MG63 (cell line): ENCODE measurements at places on chromosomes 2 and 18.
A peak's percentile ranks its signal among the peaks of the same experiment; 100 is the strongest.

DNA sequence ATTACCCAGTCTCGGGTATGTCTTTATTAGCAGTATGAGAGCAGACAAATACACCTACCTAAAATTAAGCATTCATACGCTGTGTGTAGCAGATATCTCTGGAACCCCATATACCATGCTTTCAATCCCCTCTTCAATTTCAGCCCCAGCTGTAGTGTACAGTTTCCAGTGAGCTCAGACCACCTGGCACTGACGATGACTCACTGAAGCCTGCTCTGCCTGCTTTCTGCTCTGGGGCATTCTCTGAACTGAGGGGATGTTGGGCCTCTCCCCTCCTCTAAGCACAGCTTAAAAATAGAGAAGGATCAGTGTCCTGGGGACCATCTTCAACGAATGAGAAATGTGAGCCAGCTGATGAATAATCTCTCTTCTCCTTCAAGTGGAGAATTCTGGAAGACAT lies 8.7 kb upstream of the CCL20 start:
- DNase-seq: peak; percentile 15

DNA sequence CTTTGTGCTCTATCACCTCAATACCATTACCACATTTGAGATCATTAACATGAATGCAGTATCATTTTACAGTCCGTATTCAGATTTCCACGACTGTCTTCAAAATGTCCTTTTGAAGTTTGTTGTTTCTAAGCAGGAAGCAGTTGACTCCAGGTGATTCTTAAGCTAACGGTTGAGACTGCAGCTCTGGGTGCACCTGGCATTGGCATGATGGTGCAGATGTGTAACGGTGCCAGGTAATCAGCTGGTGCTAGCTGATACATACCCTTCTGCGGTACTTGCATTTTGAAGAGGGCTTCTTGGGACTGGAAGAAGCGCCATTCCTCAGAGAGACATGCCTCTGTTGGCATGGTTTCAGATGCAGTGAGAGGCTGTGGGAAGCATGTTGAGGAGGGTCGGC lies 19.5 kb downstream of the SIGLEC15 start:
- no peak for DNase-seq

DNA sequence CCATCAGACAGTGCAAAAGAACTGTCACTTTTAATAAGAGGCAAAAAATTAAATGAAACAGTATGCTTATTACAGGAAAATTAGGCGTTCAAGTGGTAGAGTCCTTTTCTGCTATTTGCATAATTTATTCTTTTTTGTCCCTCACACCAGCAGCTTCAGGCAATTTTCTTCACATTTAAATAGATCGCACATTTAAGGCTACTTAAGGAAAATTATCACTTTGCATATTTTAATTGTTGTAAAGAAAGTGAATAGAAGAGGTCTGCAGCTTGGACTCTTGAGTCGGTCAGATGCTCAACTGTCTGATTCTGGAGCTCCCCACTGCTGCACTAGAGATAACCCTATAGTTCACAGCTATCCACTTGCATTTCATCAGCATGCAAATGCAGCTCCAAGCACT lies 141.3 kb downstream of the FIGN start:
- no peak for DNase-seq

- no peak for DNase-seq
These were observed 17.2 kb downstream of the GPC1 start for GRCh38 chr2:240452462-240453256.

DNA sequence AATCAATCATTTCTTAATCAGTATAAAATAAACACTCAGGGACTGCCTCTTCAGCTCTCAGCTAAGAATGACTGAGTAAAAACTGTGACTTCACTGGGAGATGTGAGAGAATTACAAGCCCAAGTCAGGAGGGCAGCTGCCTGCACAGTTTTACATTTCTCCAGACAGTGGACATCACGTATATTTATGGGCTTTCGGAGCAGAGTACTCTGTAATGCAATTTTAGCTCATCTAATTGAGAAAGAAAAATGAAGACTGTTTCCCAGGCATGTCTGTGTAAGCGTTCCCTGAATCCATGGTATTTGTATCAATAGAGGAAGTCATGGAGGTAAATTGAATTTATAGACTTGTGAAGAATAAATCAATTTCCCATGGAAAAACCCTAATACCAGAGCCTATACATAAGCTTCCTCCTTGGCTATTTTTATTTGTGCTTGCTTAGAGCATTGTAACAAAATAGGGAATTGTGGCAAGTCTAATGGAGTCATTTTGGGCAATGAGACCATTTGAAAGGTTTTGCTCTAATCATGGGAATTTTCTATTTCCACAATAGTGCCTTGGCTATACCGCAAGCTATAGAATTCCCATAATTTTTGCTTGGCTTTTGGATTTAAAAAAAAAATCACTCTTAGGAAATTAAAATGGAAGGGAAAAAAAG lies 87.2 kb downstream of the SLC5A7 start:
- DNase-seq: no peak

- no peak for DNase-seq
These were observed 28.9 kb downstream of the MGAT5 start for GRCh38 chr2:134282629-134283400.

DNA sequence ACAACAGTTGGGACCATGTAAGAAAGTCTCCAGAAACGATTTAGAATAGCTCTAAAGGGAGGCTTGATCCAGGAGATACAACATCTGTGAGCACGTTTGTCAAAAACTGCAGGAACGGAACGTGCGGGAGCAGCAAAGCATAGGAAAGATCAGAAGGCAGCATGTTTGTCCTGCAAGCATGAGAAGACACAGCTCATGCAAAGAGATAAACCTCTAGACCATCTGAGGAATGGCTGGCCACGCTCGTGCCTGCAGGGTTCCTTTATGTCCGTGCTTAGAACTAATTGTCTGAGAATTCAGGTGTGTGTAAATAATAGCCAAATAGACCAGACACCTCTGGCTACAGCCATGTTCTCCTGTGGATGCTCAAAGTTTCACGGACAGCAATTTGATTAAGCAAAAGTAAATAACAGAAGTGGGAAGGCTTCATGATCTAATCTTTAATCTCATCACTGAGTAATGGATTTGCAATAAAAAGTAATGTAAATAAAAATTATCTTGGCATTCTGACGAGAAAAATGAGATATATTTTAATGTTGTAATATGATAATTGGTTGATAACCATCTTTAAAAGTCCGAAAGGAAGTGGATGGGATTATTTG lies 534.8 kb upstream of the CDH7 start:
- DNase-seq: no peak

DNA sequence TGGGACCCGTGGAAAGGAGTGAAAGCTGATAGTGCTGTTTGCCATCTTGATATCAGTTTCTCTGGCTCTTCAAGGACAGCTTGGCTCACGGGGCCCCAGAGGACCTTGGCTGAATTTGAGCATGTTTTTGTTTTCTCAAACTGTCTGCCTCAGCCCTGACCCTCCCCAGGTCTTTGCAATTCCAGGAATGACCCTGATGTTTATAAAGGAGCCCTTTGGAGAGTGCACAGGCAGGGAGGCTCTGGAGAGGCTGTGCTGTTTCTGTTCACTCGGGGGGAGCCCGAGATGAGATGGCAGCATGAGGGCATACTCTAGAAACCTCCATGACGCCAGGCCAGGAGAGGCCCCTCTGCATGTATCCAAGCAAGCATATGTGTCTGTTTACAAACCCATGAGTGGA lies 16.4 kb downstream of the IGFBP2 start:
- no peak for DNase-seq

DNA sequence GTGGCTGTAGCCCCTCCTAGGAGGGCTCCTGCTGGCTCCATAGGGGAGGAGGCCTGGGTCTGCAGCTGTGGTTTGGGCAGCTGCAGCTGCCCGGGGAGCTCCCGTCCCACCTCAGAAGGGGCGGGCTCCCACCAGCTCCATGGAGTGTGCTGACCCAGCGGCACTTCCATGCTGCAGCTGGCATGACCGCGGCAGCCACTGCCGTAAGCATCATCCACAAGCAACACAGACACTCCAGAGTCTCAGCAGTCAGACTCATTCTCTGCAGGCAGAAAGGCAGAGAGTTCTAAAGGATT lies 660.1 kb upstream of the RAB6C start:
- DNase-seq: no peak

DNA sequence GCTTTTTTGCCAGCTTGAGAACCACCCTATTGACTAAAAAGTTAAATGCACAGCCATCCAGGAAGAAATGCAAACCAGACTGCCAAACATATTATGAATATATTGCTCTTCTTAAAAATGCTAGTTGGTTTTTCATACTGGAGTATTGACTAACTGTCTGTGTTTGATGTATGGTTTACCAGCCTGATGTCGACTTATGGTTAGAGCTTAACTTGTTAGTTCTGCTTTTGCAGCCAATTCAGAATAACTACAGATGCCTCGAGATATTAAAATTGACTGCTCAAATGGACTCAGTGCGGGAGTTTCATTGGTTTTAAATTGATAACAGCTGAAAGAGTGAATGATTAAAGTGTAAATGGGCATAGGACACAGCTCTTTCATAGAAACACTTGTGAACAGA lies 369.8 kb downstream of the ARHGAP15 start:
- DNase-seq: no peak

DNA sequence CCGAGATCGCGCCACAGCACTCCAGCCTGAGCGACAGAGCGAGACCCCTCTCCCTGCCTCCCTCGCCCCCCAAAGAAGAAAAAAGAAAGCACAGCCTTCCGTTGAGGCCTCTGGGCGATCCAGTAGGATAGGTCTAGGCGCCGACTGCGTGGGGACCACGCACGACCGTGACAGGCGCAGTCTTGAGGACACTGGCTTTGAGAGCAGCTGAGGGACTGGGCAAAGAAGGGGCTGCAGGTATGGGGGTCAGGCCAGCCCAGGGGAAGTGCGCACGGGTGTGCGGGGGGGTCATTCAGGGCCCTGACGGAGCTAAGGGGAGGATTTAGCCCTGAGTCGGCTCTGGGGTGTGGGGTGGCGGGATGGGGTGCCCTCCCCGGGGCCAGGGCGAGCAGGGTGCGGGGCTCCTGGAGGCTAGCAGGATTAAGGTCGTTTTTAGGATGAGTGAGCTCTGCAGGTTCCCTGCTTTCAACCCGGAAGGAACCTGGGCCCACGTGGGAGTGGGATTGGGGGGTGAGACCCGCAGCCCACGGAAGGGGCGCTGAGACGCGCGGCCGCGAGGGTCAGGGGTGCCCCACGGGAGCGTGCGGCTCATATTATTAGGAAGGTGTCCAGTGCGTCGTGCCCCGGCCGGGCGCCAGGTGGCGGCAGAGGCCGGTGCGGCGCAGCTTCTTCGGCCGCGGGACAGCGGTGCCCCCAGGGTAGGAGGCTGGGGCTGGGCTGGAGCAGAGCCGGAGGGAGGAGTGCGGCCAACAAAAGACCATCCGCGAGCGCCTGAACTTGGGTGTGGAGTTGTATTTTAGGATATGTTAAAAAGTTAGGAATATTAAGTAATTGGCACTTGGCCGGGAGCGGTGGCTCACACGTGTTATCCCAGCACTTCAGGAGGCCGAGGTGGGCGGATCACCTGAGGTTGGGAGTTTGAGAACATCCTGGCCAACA lies 20.5 kb upstream of the ZNF236 start:
- DNase-seq: peak; percentile 45

- no peak for DNase-seq
These were observed 75.6 kb upstream of the REG3A start for GRCh38 chr2:79235135-79235534.

GRCh38 chr2:234671716-234672115 lies 174.8 kb upstream of the ARL4C start:
- no peak for DNase-seq

GRCh38 chr18:37272226-37272625 lies 293.4 kb downstream of the CELF4 start:
- DNase-seq: no peak

- no peak for DNase-seq
These were observed 27.6 kb upstream of the GNAL start for GRCh38 chr18:11661430-11661829.
